Caudate nucleus (tissue), 63 donors: ENCODE measurements at places on chromosomes 3 and 15.

- DNase-seq = no peak
These were observed 18.4 kb upstream of the TIPARP start for GRCh38 chr3:156655819-156656550.

DNA sequence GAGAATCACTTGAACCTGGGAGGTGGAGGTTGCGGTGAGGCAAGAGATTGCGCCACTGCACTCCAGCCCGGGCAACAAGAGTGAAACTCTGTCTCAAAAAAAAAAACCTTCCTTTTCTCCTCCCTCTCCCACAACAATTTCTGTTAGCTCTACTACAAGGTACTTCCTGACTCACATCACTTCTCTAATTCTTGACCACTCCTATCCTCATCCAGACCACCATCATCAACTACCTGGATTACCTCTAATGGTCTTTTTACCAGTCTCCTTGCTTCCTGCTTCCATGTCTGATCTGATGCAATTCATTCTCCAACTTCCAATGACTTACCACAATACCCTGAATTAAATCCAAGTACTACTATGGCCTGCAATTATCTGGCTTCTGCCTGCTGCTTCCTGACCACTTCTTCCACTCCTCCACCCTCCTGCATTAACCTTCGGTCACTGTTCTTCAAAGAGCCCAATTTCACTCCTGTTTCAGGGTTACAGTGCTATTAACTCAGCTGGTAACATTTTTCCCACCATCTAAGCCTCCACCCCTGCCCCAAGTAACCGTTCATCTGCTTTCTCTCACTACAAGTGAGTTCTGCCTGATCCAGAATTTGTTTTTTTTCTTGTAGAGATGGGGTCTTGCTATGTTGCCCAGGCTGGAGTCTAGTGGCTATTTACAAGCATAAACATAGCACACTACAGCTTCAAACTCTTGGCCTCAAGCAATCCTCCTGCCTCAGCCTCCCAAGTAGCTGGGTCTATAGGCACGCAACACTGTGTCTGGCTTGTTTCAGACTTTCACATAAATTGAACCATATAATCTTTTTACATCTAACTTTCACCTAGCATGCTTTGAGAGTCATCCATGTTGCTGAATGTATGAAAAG lies 27.8 kb downstream of the DCAF1 start:
- no peak for DNase-seq

DNA sequence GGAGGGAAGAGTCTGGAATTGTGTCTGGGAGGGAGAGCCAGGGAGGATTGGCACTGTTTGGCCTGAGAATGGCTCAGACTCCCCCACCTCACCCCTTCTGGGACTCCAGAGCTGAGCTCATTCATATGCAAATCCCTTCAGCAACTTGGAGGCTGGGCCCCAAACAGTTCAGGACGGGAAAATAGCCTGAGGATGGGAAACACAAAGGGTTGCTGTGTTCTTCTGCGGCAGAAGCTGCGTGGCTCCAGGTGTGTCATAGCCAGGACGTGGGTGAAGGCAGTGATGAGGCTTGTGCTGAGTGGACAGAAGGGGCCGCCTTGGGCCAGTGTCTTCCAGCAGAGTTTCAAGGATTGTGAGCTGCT lies 16.6 kb downstream of the MASP1 start:
- peak; percentile 28 for DNase-seq

GRCh38 chr3:9201955-9202354 lies 47.5 kb downstream of the SRGAP3 start:
- DNase-seq = no peak
